SW480 (cell line): ENCODE measurements at places on chromosomes 2 and 18.
A peak's percentile ranks its signal among the peaks of the same experiment; 100 is the strongest.

DNA sequence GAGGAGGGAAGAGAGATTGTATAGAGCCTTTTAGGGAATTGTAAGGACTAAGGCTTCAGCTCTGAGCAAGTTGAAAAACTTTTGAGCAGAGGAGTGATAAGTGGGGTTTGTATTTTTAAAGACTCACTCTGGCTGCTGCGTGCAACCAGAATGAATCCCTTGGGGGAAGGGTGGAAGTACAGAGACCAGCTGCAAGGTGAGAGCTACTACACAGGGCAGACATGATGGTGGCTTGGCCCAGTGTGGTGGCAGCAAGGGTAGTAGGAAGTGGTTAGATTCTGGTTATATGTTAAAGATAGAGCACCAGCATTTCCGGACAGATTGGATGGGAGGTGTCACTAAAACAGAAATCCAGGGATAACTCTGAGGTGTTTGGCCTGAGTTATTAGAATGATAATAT is 10.1 kb upstream of the SESTD1 start:
- DNase-seq = no peak

GRCh38 chr2:43127208-43127940 is 99.0 kb downstream of the ZFP36L2 start:
- DNase-seq = peak; percentile 45

- DNase-seq = peak; percentile 67
These were observed 53.4 kb upstream of the SCN1A start for GRCh38 chr2:166180951-166181812.

DNA sequence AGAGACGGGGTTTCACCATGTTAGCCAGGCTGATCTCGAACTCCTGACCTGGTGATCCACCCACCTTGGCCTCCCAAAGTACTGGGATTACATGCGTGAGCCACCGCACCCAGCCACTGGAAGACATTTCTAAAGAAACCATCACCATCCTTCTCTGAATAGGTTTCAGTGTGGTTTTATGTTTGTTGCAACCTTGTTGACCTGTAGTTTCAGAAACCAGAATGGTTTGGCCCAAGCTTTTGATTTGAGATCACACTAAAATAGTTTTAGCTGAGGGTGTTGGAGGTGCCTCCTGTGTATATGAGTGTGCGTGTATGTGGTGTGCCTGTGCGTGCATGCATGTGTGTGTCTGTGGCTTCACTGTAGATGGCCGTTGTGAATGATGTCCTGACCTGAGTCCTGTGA is 26.2 kb downstream of the INPP4A start:
- DNase-seq = no peak

- no peak for DNase-seq
These were observed 183.9 kb downstream of the FMNL2 start for GRCh38 chr2:152518641-152519580.

GRCh38 chr2:144421606-144422510 is 98.1 kb downstream of the ZEB2 start:
- DNase-seq = no peak

GRCh38 chr2:217978536-217979150 is 24.2 kb downstream of the TNS1 start:
- DNase-seq = peak; percentile 20

GRCh38 chr2:88090446-88091283 is 23.0 kb downstream of the SMYD1 start:
- DNase-seq = no peak

GRCh38 chr2:30736461-30737325 is 70.6 kb downstream of the CAPN13 start:
- no peak for DNase-seq

DNA sequence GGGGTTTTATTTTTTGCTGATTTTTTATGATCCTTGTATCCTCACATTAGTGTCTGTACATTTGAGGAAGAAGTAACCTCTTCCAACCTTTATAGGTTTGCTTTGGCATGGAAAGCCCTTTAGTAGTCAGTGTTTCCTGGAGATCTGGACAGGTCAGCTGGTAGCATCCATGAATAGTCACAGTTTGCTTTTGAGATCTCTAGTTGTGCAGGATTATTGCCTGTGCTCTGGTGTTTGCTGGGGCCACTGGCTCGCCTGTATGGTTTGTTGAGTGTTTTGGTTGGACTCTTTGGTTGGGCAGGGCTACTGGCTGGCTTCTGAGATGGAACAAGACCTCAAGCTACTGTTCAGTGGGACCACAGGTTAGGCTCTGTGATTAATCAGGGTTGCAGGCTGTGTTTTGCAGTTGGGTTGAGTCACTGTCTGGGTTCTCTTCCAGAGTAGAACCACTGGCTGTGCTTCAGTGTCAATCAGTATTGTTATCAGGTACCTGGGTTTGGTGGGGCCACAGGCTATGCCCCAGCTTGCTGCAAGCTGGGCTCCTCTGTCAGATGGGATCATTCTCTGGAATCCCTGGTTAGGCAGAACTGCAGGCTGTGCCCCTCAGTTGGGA is 20.0 kb downstream of the SP140L start:
- no peak for DNase-seq

DNA sequence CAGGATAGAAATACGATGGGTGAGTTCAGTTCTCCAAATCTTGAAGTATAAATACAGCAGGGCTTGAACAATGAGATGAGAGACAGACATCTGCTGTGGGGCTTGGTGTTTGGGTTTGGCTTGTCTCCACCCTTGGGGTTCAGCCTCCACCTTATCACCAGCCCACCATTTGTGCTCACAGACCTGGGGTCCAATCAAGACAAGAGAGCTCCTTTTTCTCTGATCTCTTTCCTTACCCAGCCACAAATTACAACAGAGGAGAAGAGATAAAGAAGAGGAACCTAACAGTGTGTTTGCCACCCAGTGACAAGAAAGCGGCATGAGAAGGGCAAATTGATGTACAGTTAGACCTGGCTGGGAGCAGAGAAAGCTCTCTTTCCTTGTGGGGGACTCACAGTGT is 204.5 kb upstream of the CXCR4 start:
- no peak for DNase-seq

- DNase-seq = no peak
These were observed 58.9 kb downstream of the ADNP2 start for GRCh38 chr18:80167931-80168330.
